ENCODE measurements at places on chromosomes 7 and 10.

DNA sequence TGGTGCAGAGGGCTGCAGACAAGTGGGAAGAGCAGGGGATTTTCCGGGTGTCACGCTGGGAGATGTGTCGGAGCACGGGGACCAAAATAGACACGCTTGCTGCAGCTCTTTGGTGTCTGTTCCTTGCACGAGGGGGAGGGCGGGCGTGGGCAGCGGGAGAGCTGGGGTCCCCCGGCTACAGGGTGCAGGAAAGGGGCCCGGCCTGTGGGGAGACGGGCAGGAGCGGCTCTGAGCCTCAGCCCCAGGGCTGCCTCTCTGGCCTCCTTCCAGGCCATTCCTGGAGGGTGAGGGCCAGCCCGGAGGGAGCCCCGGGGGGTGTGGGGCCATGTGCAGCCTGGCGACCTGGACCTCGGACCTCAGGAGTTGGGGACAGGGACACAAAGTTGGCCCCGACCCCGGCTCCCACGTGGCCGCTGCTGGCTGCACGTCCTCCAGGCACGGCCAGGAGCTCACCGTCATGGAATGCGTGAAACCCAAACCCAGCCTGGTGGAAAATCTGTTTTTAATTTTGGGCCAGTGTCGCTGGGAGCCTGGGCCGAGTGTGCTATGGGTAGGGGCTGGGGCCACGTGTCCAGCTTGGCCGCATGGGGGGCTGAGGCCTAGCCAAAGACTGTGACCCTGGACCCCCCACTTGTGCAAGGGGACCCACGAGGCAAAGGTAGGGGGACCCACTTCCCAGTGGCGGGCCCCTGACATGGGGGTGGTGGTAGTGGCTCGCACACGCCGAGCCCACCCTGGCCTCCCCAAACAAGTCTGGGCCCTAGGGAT lies 6.6 kb downstream of the TTYH3 start:
- DNase-seq = no peak

GRCh38 chr7:117560030-117560429 lies 80.2 kb downstream of the CFTR start:
- no peak for DNase-seq

GRCh38 chr10:29843143-29843542 lies 208.4 kb upstream of the SVIL start:
- no peak for DNase-seq

DNA sequence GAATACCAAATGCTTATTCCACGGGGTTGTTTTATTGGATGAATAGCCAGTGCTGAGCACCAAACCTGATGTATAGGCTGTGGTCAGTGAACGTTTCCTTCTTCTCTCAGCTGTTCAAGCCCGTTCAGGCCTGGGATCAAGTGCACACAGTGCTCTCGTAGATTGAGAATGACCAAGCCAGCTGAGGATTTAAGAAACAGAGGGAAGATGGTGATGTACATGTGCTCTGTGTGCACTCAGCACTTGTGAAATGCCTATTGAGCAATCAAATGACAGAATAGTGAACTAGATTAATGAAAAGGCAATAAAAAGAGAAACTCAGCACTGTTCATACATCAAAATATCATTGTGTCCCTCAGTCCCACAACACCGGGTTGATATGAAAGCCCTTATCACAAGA lies 302.5 kb downstream of the BMPER start:
- no peak for DNase-seq

- DNase-seq = peak; percentile 53
Observed at GRCh38 chr7:27302590-27302989, 60.0 kb downstream of the EVX1 start.

DNA sequence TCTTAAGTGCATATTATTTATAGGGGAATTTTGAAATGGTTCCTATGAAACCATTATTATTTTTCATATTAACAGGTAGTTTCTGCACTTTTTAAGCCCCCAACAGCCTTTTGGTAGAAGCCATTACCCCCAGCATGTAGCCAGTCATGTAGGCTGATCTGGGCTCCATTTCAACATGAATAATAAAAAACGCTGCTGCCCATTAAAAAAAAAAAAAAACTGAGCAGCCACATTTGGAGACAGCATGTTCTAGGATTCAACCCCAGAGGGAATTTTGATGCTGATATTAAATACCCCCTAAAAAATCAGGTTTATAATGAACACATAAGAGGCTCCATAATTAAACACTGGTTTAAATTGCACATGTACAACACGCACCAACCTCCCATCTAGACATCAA lies 181.3 kb downstream of the RTKN2 start:
- no peak for DNase-seq

GRCh38 chr7:22444181-22444971 lies 55.6 kb downstream of the STEAP1B start:
- peak; percentile 15 for DNase-seq

- no peak for DNase-seq
Observed at GRCh38 chr10:31413325-31413724, 94.3 kb downstream of the ZEB1 start.

- no peak for DNase-seq
Observed at GRCh38 chr7:95525503-95525902, 39.8 kb downstream of the ASB4 start.

DNA sequence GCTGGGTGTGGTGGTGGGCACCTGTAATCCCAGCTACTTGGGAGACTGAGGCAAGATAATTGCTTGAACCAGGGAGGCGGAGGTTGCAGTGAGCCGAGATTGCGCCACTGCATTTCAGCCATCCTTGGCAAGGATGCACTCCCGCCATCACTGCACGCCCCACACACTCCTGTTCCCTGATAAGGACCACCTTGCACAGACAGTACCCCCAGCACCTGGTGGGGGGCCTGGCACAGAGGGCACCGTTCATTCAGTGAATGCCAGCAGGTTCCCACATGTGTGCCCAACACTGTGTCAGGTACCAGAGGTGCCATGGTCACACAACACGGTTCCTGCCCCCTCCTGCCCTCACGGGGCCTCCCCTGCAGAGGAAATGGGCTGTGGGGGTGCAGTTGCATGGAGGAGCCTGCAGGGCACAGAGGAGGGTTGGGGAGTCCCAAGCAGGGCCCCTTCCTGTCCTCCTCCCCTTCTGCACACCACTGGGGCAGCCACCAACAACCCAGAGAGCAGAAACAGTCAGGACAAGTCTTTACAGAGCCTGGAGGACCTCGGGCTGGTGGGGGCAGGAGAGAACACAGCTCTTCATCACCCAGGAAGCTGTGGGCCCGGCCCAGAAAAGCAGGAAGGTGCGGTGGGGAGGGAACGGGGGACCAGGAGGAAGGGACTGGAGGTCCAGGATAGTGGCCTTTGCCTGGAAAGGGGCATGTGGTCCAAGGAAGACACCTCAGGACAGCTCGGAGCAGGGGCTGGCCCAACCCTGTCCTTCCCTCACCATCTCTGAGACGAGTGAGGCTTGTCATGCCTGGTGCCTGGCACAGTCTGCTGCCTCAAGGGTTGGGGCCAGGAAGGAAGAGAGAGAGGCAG lies 7.1 kb downstream of the CRYGN start:
- DNase-seq = no peak

DNA sequence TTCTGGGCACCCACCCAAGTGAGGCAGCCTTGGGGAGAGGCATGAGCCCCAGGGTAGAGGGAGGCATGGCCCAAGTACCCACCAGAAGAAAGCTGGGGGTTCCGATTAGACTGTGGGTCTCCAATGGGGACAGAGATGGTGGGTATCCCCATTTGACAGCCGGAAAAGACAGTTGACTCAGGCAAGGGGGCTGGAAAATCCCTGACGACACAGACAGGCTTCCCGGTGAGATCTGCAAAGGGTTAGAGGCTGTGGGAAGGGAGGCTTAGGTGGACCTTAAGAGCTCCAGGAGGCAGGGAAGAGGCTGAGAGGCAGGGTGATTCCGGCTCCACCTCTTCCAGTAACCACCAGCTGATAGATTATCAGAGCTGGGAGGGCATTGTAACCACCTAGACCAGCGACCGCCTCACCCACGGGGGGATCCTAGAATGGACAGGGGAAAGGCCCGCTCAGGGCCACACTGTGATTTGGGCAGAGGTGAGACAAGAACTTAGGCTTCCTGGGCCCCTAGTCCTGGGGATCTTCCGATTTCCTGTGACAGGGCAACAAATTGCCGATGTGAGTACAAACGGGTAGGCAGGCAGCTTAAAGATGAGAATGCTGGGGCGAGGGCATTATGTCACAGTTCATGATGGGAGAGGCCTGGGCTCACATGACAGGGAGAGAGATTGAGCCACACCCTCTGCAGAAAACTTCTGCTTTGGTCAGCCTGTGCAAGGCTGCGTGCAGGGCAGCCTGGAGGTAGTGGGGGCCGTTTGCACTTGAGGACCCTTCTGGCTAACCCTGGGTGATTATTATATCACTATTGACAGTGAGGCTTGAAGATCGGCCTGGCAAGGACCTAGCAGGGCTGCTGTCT lies 5.4 kb downstream of the TBATA start:
- no peak for DNase-seq

DNA sequence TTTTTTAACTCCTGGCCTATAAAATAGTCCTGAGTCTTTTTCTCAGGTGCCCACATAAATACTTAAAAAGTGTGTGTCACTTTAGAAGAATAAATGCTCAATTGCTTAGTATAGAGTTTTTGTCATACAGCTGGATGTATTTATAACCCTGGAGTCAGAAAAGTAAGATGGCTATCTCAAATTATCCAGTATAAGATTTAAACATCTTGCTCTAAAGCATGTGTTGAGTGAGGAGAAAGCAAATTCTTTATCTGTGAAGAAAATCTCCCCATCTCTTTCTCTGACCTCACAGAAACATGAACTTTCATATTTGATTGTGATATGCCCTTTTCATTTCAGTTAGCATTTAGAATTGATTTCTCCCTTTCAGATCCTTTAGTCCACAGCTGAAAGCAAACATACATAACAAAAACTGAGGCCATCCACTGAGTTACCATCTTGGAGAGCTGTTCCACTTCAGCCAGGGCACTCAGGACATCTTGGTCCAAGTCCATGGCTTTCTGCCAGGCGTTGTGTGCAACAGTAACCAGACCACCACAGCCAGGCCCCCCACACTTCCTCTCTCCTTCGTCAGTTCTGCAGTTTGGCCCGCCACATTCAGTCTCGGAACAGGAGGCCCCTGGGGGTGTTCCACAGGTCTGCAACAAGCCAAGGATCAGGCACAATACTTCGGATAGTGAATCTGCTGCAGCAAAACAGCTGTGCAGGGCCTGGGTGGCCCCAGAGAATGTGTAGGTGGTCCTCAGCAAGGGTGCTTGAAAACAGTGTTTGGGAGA lies 40.9 kb downstream of the DLD start:
- DNase-seq = no peak

DNA sequence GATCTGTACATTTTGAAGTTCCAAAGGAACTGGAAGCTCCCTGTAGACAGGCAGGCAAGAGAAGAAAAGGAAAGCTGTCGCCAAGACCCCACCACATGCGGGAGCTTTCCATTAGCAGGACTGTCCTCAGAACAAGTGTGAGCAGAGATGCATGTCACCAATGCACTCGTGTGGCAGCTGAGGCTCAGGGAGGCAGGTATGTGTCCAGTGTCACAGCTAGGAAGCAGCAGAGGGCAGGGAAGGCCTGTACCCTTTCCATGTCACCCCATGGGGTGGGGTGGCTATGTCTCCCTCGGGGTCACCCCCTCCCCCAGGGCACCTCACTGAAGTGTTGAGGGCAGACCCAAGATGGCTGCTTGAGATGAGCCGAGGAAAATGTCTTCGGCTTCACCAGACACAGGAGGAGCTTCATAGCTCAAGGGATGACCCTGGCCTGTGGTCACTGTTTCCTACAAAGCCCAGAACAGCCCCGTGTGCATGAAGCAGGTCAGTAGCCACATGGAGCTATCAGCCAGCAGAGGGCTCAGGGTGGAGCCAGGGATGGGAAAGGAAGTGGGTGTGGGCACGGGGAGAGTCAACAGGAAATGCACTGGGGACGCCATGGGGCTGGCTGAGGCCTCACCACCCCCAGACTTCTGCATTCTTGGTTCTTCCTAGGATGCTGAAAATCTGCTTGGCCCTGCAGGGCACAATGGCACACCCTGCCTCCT lies 96.6 kb downstream of the FAM53B start:
- DNase-seq = no peak

- no peak for DNase-seq
Observed at GRCh38 chr10:1274111-1274661, 218.0 kb downstream of the WDR37 start.

GRCh38 chr7:37439653-37440026 lies 9.0 kb downstream of the ELMO1 start:
- DNase-seq = no peak
